Stimulated activated naive CD4-positive, alpha-beta T cell treated with Interleukin-2 at 50 U/mL for 16 hours (primary cell): ENCODE measurements at places on chromosomes 3 and 15.

- DNase-seq: no peak
Measured at GRCh38 chr3:178147001-178147400, 389.2 kb upstream of the KCNMB2 start.

GRCh38 chr3:62574266-62574898 is 201.0 kb upstream of the FEZF2 start:
- DNase-seq: no peak

DNA sequence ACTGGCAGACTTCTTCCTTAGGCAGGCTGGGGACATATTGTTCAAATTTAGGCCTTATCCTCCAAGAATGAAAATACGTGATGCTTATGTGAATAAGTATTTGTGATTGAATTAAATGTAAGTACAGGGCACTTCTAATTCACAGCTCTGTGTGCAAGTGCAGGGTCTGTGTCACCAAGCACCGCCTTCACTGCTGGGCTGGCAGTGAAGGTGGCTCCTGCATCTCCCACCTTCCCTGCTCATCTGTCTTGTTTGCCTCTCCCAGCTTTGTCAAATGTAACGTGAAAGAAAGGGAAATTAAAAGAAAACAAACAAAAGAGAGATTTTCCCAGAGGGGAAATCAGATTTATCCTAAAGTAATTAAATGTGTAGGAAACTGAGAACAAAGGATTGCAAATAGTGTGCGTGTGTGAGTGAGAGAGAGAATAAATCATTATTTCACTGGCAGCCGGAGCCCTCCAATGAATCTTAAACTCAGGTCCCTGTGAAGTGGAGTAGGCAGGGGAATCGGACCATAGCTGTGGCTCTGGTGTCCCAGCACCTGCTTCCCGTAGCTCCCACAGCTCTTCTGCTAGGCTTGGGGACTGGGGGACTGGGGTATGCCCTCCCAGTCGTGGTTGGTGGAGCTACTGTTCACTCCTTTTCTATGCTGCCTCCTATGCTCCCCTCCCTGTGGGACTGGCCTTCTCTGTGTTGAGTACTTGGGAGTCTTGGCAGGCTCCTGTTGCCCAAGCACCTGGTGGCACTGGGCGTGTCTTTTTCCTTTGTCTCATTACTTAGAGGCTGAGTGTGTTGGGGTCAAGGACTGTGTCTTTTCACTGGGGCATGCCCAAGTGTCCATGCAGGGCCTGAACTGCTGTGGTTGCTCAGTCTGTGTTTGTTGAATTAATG is 222.2 kb downstream of the EPHB1 start:
- DNase-seq: no peak

GRCh38 chr3:157040456-157040855 is 119.5 kb downstream of the CCNL1 start:
- DNase-seq: no peak

DNA sequence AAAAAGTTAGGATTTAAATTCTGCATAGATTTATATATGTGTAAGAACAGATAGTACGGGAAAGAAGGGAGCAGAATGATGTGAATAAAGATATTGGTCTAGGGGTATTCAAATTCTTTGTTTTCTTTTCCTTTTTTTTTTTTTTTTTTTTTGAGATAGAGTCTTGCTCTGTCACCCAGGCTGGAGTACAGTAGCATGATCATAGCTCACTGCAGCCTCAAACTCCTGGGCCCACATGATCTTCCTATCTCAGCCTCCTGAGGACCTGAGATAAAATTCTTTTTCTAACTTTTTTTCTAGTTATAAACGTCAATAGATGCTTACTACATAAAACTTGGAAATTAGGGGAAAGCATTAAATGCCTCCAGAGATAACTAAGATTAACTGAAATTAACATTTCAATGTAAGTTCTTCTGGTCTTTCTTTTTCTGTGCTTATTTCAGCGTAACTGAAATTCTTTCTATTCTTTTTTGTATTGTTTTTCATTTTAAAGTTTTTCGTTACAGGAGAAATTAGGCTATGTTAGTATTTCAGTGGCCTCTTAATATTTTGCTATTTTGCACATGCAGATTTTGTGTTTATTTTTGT is 29.2 kb downstream of the UBE2Q2 start:
- DNase-seq: no peak

GRCh38 chr3:45781841-45782240 is 14.5 kb downstream of the SLC6A20 start:
- DNase-seq: no peak

DNA sequence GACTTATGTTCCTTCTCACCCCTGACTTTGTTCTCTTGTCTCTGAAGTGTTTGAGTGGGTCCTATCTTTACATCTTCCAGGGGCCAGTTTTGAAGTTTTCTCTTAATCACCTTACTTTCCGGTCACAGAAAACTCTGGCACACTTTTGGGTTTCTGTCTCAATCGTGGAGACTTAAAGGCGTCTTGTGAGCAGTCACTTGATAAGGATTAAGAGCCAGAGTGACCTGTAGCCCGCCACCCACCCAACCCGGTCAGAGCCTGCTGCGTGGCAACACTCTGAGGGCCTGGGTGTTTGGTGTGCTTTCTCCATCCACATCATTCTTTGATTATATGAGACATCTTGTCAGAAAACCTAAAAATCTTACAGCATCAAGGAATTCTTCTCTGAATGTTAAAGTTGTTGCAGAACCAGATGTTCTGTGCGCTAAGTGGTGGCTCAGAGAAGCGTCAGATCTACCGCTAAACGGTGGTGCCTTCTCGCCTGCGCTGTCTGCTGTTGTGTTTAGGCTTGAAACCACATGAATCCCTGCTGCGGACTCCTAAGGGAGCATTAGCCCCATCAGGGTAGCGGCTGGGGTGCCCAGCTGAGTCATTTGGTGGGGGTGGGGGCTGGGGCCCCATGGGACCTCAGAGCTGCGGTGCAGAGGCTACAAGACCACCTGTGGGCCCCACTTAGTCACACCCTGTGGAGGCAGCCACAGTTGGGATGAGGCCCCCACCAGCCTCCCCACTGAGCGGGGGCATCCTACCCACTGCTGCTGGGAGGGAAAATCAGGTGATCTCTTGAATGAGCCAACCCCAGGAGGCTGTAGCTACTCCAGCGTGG is 158.7 kb upstream of the BHLHE40 start:
- DNase-seq: peak; percentile 19

DNA sequence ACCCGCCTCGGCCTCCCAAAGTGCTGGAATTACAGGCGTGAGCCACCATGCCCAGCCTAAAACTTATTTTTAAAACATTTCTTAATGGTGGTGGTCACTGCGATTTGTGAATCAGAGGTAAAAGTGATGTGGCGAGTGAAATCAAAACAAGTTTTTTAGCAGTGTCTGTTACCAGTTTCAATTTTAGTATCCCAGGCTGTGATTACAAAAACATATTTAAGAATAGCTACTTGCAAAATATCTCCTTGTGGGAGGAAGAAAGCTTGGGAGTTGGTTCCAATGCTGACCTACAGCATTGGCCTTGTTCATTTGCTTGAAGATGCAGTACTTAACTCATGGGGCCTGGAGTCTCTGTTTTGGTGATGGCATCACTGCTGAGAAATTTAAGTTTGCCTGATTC is 4.5 kb downstream of the RAB7A start:
- DNase-seq: no peak

GRCh38 chr15:93235926-93236780 is 147.1 kb upstream of the RGMA start:
- no peak for DNase-seq

GRCh38 chr3:20574746-20575145 is 388.7 kb upstream of the SGO1 start:
- no peak for DNase-seq

- DNase-seq: no peak
Measured at GRCh38 chr3:8103954-8104353, 397.7 kb upstream of the LMCD1 start.

- no peak for DNase-seq
Measured at GRCh38 chr3:55271549-55271948, 215.6 kb downstream of the WNT5A start.

- no peak for DNase-seq
Measured at GRCh38 chr3:33277193-33277882, at the start of gene FBXL2. Gene FBXL2, plus strand, starts transcription at chr3:33277442. Its CDS starts 71 bp downstream, at chr3:33277513.

DNA sequence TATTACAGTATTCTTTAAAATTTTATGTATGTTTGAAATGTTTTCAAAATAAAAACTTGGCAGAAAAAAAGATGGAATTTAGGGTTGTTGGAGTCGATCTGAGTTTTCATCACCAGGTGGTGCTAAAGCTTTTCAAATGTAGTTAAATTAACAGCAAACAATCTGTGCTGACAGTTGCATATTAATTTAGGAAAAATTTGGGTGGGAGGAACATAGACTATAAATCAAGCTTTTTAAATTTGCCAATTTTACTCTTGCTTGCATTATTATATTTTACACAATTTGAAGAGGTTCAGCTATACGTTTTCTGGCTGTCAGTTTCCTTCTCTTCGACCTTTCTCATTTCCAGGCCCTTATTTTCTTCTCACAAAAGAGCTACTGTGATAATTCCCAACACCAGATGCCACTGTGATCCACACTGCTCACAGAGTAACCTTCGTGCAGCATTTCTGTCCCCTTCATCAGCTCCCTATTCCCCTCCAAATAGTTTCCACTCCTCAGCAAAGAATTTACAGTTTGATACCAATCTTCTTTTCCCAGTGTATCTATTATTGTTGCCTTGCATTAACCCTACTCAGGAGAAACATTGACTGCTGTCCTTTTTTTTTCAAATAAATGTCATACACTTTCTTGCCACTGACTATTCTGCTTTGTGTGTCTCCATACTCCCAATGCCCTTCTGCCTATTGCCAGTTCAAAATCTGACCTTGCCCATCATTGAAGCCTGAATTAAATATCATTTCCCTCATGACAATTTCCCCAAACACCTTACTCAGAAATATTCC is 53.4 kb upstream of the EIF5A2 start:
- DNase-seq: no peak

DNA sequence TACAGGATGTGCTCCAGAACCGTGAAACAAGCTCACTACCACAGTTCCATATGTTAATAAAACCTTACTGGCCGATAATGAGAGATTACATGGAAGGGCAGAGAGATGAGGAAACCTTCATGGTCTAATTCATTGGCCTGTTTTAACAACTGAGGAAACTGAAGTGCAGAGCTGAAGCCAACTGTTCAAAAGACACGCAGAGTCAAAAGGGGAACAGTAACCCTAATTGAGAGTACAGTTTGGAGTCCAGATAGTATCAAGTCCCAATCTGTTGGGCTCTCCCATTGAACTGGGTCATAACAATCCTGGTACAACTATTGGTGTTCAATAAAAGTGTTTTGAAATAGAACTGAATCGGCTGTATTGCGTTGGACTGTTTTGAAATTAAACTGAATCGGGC is 69.6 kb downstream of the SLC12A8 start:
- no peak for DNase-seq

DNA sequence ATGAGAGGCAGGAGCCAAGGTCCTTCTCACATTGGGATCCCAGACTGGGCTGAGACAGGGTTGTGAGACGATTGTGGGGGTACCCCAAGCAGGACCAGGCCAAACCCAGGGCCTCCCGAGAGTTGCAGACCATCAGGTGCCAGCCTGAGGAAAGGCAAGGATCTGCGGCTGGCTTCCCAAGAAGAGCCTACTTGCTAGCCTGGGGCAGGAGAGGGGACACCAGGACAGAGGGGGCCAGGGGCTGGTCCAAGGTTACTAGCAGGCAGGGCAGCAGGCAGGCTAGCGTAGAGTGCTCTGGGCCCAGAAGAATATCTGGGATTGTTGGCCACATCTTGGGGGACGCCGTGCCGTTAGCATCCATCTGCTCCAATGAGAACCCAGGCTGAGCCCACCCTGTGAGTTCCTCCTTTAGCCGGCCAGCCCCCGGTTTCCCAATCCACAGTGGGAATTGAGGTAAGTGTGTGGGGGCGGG is 546 bp downstream of the CISH start:
- DNase-seq: no peak

DNA sequence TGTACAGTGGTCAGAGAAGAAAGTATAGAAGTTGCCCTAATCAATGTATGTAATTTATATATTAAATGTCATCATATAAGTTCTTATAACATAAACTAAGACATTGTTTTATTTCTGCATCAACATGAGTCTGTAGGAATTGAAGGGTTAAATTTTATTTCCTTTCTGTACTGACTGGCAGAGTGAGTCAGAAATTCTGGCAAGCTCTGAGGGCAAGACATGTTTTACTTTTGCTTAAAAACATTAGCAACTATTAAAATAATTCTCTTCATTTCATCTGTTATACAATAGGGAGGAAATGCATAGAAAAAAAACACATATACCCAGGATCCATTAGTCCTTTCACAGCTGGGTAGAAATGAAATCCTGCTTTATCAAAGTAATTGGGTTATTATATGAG is 171.4 kb upstream of the ALCAM start:
- no peak for DNase-seq

- DNase-seq: peak; percentile 7
Measured at GRCh38 chr15:94576889-94577533, 345.6 kb downstream of the MCTP2 start.

DNA sequence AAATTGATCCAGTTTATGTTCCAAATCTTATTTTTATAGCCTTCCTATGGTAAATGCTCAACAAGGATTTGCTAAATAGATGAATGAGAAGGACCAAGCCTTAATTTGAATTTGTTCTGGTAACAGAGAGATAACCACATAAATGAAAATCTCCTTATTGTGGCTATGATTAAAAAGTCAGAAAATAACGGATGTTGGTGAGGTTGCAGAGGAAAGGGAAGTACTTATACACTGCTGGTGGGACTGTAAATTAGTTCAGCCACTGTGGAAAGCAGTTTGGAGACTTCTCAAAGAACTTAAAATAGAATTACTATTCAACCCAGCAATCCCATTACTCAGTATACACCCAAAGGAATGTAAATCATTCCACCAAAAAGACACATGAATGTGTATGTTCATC is 26.2 kb downstream of the AAGAB start:
- DNase-seq: no peak
